Transverse colon (tissue), 4 donors: ENCODE measurements at places on chromosomes 4 and X. TPM values are rescaled to one million over a fixed set of nuclear protein-coding genes. Genes with fewer than 3 reads are reported as not detected.

DNA sequence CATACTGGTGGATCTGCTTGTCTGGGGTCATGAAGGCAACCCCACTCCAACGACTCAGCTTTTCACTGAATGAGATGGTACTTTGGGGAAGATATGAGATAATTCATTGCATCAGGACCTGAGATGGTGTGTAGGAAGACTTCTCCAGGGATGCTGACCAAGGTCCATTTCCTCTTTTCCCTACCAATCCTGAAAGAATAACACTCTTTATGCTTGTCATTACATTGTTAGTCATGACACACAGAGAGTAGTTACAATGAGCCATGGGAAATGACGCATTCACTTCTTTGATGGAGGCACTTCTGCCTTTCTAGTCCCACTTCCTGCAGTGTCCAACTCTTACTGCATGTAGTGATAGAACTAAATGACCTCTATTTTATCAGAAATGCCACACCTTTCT, 58.6 kb downstream of the AREG start:
- H3K4me1 ChIP-seq, result no peaks in the 10 kb centered on the region
- DNase-seq, result no peak
- no peaks in the 10 kb centered on the region for H3K27me3 ChIP-seq
- H3K4me3 ChIP-seq, result no peak overlapping the region
- H3K27ac ChIP-seq, result no peak overlapping the region
- no peaks in the 10 kb centered on the region for H3K36me3 ChIP-seq

The FUNDC1 gene
- total RNA-seq, result 1.9 TPM

The MEPE gene
- not detected for total RNA-seq

The ARMCX2 gene
- total RNA-seq, result 6.8 TPM

DNA sequence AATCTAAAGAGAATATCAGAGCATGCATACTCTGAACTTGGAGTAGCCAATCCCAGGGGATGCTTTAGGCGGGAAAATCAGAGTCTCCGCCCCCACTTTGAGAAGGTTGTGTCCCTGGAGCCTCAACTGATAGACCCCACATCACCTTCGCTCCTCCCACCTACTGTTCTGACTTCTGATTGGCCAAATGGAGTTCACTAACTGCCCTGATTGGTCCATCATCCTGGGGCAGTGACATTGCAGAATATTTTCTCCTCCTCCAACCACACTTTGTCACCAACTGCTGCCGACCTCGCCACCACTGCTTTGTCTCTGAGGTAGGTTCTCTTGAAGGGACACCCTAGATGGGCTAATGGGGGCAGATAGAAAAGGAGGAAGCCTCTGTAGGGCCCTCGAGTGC, 22.7 kb upstream of the SPACA5B start:
- no peak for DNase-seq
- H3K4me1 ChIP-seq, result no peaks in the 10 kb centered on the region
- no peaks in the 10 kb centered on the region for H3K36me3 ChIP-seq
- H3K27me3 ChIP-seq, result no peaks in the 10 kb centered on the region
- no peak overlapping the region for H3K27ac ChIP-seq

The SPIN2A gene
- not detected for total RNA-seq

The GRIPAP1 gene
- 102 TPM for total RNA-seq

DNA sequence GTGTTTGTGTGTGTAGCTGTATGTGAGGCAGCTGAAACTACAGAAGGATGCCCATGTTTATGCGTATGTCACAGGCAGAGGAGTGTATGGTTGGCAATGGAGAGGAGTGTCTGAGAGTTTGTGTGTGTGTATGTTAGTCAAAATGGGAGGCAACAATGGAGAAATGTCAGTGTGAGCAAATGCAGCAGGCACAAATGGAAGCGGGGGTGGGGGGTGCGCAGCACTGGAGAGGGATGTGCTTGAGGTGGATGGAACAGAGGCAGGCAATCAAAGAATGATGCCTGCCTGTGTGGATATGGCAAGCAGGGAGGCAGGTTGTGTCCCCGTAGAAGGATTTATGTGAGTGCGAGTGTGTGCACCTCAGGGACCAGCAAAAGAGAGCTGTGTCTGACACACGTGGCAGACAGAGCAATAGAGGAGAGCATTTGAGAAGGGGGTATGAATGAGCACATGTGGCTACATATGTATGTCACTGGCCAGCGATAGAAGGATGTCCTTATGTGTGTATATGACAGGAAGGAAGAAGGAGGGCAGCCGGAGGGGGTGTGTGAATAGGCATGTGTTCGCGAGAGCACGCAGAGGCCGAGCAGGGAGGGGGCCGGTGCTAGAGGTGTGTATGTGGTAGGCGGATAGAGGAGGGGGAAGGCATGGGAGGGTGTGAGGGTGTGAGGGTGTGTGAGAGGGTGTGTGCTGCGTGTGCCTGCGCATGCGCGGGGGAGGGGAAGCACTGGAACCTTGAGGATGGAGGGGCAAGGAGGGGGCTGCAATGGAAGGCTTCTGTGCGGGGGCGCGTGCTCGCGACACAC, 1.1 kb downstream of the PJA1 start:
- peak overlapping the region; percentile 86 for H3K27ac ChIP-seq
- H3K4me3 ChIP-seq, result peak overlapping the region; percentile 78
- no peaks in the 10 kb centered on the region for H3K36me3 ChIP-seq
- peak; percentile 27 for DNase-seq
- H3K27me3 ChIP-seq, result no peaks in the 10 kb centered on the region

- peak overlapping the region; percentile 4 for H3K27ac ChIP-seq
- H3K27me3 ChIP-seq, result no peaks in the 10 kb centered on the region
- no peaks in the 10 kb centered on the region for H3K36me3 ChIP-seq
- H3K4me3 ChIP-seq, result no peak overlapping the region
- no peaks in the 10 kb centered on the region for H3K4me1 ChIP-seq
- DNase-seq, result peak; percentile 35
Observed at GRCh38 chr4:107243141-107243781, 207.1 kb upstream of the DKK2 start.

- no peaks in the 10 kb centered on the region for H3K36me3 ChIP-seq
- no peak for DNase-seq
- H3K27me3 ChIP-seq, result no peaks in the 10 kb centered on the region
- no peaks in the 10 kb centered on the region for H3K4me1 ChIP-seq
- no peak overlapping the region for H3K27ac ChIP-seq
Observed at GRCh38 chrX:32520789-32521188, 690.6 kb downstream of the DMD start.

GRCh38 chr4:108559911-108560310, 60.5 kb upstream of the RPL34 start:
- no peaks in the 10 kb centered on the region for H3K27me3 ChIP-seq
- H3K4me3 ChIP-seq, result no peak overlapping the region
- no peak overlapping the region for H3K27ac ChIP-seq
- no peak for DNase-seq
- no peaks in the 10 kb centered on the region for H3K4me1 ChIP-seq

The PGRMC1 gene
- total RNA-seq, result 213 TPM

GRCh38 chr4:87122252-87122651, 98.2 kb downstream of the KLHL8 start:
- no peak for DNase-seq
- H3K27ac ChIP-seq, result peak overlapping the region; percentile 82
- no peak overlapping the region for H3K4me3 ChIP-seq
- H3K27me3 ChIP-seq, result no peaks in the 10 kb centered on the region

DNA sequence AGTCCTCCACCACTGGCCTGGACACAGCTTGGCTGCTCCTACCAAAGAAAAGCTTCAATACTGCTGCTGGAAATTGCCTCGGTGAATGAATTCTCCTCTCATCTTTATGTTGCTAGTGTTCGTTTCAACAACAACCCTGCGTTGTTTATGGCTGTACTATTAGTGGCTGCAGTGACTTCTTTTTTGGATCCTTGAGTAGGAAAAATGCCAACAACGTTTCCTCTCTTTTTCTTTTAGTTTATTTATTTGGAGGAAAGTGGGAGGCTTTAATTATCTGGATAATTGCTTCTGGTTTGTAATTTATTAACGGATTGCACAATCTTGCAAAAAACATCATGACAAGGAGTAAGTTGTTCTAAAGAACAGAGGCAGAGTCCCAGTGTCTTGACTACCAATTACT, 464.1 kb upstream of the TRAM1L1 start:
- H3K27me3 ChIP-seq, result no peaks in the 10 kb centered on the region
- no peaks in the 10 kb centered on the region for H3K4me1 ChIP-seq
- H3K4me3 ChIP-seq, result no peak overlapping the region
- no peaks in the 10 kb centered on the region for H3K36me3 ChIP-seq
- DNase-seq, result no peak
- H3K27ac ChIP-seq, result no peak overlapping the region

The SLC10A7 gene
- 12.0 TPM for total RNA-seq
